Endothelial cell of umbilical vein (primary cell): ENCODE measurements at places on chromosomes 1 and 21. TPM values are rescaled to one million over a fixed set of nuclear protein-coding genes. Genes with fewer than 3 reads are reported as not detected.

The ADGRL4 gene
- total RNA-seq, result 143 and 205 TPM in 2 replicates

The PGLYRP3 gene
- not detected in 2 replicates for total RNA-seq

The NRIP1 gene
- 24.0 and 26.6 TPM in 2 replicates for total RNA-seq

The RNF186 gene
- not detected in 2 replicates for total RNA-seq

The SERTAD4 gene
- total RNA-seq, result 11.3 and 11.9 TPM in 2 replicates

The ITGB2 gene
- 0.65 and 0.91 TPM in 2 replicates for total RNA-seq

The GSTM3 gene
- total RNA-seq, result 18.5 and 27.9 TPM in 2 replicates

The YBEY gene
- 6.1 and 10.5 TPM in 2 replicates for total RNA-seq

The ENO1 gene
- 1,530 and 1,593 TPM in 2 replicates for total RNA-seq

The PCP4L1 gene
- not detected in 2 replicates for total RNA-seq

The KRTAP12-2 gene
- not detected in 2 replicates for total RNA-seq

The KNCN gene
- total RNA-seq, result not detected in 2 replicates

The CD1E gene
- not detected in 2 replicates for total RNA-seq

The C1orf115 gene
- total RNA-seq, result 15.8 and 16.4 TPM in 2 replicates

The CCT3 gene
- total RNA-seq, result 330 and 367 TPM in 2 replicates

The KCNE1 gene
- 0.38 and 0.53 TPM in 2 replicates for total RNA-seq

The KCTD3 gene
- 28.3 and 31.1 TPM in 2 replicates for total RNA-seq

The HIVEP3 gene
- total RNA-seq, result 4.0 and 5.0 TPM in 2 replicates

The OR2T11 gene
- total RNA-seq, result not detected in 2 replicates

The KIF17 gene
- 0.72 and 1.5 TPM in 2 replicates for total RNA-seq

The RXFP4 gene
- not detected in 2 replicates for total RNA-seq

The LRRC53 gene
- not detected in 2 replicates for total RNA-seq

The CASQ1 gene
- not detected in 2 replicates for total RNA-seq

The SLC41A1 gene
- total RNA-seq, result 21.7 and 23.6 TPM in 2 replicates

The ESRRG gene
- total RNA-seq, result not detected in 2 replicates

The CHAF1B gene
- 13.0 and 16.4 TPM in 2 replicates for total RNA-seq

The PTGER3 gene
- total RNA-seq, result not detected in 2 replicates

The PLA2G2D gene
- total RNA-seq, result not detected in 2 replicates

The AADACL4 gene
- not detected in 2 replicates for total RNA-seq

The RPTN gene
- not detected in 2 replicates for total RNA-seq

The S100A1 gene
- total RNA-seq, result not detected in 2 replicates

The PLA2G2F gene
- total RNA-seq, result not detected in 2 replicates

The DEPDC1 gene
- total RNA-seq, result 26.0 and 30.4 TPM in 2 replicates

The TDRD5 gene
- total RNA-seq, result not detected in 2 replicates

The CENPF gene
- 66.2 and 72.9 TPM in 2 replicates for total RNA-seq

The SRGAP2C gene
- 56.4 and 57.8 TPM in 2 replicates for total RNA-seq

The TFF2 gene
- not detected in 2 replicates for total RNA-seq

The OR10K2 gene
- not detected in 2 replicates for total RNA-seq

The SORT1 gene
- 16.8 and 17.8 TPM in 2 replicates for total RNA-seq

The LEFTY1 gene
- not detected in 2 replicates for total RNA-seq

The FMO3 gene
- total RNA-seq, result not detected in 2 replicates

The RNU1-4 gene
- total RNA-seq, result 1,319 and 2,019 TPM in 2 replicates

The CELA3A gene
- total RNA-seq, result not detected in 2 replicates

The DPT gene
- not detected in 2 replicates for total RNA-seq

The FOXO6 gene
- 0.18 and 0.38 TPM in 2 replicates for total RNA-seq

The CHRNB2 gene
- not detected in 2 replicates for total RNA-seq

The GRIK3 gene
- not detected in 2 replicates for total RNA-seq

The CHIA gene
- not detected in 2 replicates for total RNA-seq

The C1orf198 gene
- total RNA-seq, result 27.7 and 29.2 TPM in 2 replicates

The URB1 gene
- total RNA-seq, result 21.4 and 27.3 TPM in 2 replicates

The SERINC2 gene
- 19.4 and 21.4 TPM in 2 replicates for total RNA-seq

The FMO2 gene
- not detected in 2 replicates for total RNA-seq

The OLFM3 gene
- total RNA-seq, result not detected in 2 replicates

The FCRL4 gene
- total RNA-seq, result not detected in 2 replicates

The TENT5C gene
- 0.12 and 0.22 TPM in 2 replicates for total RNA-seq

The IL24 gene
- not detected in 2 replicates for total RNA-seq

The AMPD1 gene
- total RNA-seq, result not detected in 2 replicates

The OVAAL gene
- total RNA-seq, result not detected in 2 replicates

The PDC gene
- total RNA-seq, result not detected in 2 replicates

The SMAP2 gene
- total RNA-seq, result 11.1 and 12.0 TPM in 2 replicates
